ENCODE measurements at places on chromosomes 6 and 20. TPM values are rescaled to one million over a fixed set of nuclear protein-coding genes. Genes with fewer than 3 reads are reported as not detected.

PRRT1 gene
- total RNA-seq = 0.41 TPM

C20orf204 gene
- total RNA-seq = 0.33 TPM

XKR7 gene
- not detected for total RNA-seq

VSTM2L gene
- 11.0 TPM for total RNA-seq

ID4 gene
- total RNA-seq = 0.72 TPM

RNF144B gene
- total RNA-seq = 0.31 TPM

ITPR3 gene
- 43.2 TPM for total RNA-seq

SEL1L2 gene
- not detected for total RNA-seq

ULBP1 gene
- total RNA-seq = 0.94 TPM

LTA gene
- not detected for total RNA-seq

GRM1 gene
- total RNA-seq = 0.02 TPM

TSPO2 gene
- total RNA-seq = not detected

MUC21 gene
- total RNA-seq = not detected

C2 gene
- total RNA-seq = 0.23 TPM

PBX2 gene
- total RNA-seq = 17.2 TPM

TRAPPC3L gene
- total RNA-seq = not detected

AKIRIN2 gene
- total RNA-seq = 33.7 TPM

NMBR gene
- not detected for total RNA-seq

DEFB129 gene
- total RNA-seq = not detected

IL17F gene
- not detected for total RNA-seq

MRPS26 gene
- total RNA-seq = 118 TPM

ALDH8A1 gene
- total RNA-seq = 0.11 TPM

ZNF311 gene
- 0.19 TPM for total RNA-seq

UCKL1 gene
- 24.4 TPM for total RNA-seq

LGSN gene
- total RNA-seq = 2.3 TPM

RIMS4 gene
- 1.6 TPM for total RNA-seq

ARFGAP1 gene
- 67.3 TPM for total RNA-seq

CBFA2T2 gene
- total RNA-seq = 6.0 TPM

LAMA2 gene
- total RNA-seq = 0.31 TPM

SLC17A1 gene
- not detected for total RNA-seq
